ENCODE measurements at places on chromosomes 12 and 14.

DNA sequence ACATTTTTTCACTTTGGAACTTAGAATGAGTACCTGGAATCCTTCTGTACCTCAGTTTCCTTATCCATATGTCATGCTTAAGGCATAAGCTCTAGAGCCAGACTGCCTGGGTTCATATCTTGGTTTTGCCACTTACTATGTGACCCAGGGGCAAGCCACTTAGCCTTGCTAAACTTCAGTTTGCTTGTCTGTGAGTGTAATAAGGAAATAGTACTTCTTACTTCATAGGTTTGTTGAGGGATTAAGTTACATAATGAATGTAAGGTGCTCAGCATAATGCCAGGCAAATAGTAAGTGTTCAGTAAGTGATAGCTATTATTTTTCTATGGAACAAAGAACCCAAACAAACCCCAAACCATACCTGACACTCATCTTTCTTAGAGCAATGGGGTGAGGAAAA, 225.1 kb downstream of the BCAT1 start:
- DNase-seq, result no peak

- no peak for DNase-seq
Observed at GRCh38 chr14:33477797-33478196, 473.1 kb downstream of the EGLN3 start.

GRCh38 chr14:100822532-100823296, 3.2 kb upstream of the MEG3 start:
- no peak for DNase-seq

GRCh38 chr14:63939006-63939270, 86.1 kb downstream of the SYNE2 start:
- DNase-seq, result no peak

DNA sequence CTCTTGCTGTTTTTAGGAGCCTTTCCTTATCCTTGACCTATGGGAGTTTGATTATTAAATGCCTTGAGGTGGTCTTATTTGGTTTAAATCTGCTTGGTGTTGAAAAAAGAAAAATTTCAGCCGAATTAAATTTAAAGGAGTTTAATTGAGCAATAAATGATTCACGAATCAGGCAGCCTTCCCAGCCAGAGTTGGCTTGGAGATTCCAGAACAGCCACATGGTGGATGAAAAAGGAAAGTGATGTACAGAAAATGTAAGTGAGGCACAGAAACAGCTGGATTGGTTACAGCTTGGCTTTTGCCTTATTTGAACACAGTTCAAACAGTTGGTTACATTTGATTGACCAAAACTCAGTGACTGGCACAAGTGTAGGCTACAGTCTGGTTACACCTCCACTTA, 69.7 kb downstream of the WASHC3 start:
- DNase-seq, result no peak

DNA sequence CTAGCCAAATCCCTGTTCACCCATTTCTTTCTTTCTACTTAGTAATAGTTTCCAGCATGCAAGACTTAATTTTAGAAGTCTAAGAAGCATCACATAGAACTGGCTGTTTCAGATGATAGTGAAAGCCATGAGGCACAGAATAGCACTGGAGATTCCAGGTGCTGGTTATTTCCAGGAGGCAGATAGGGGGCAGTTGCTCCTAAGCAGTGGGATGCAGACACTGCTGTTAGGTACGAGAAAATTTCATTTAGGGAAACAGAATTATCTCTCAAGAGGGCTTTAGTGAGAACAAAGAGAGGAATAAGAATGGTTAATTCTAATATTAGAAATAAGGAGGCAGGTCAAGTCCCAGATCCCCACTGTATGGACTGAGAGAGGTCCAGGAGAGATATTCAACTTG, 3.6 kb upstream of the MDGA2 start:
- no peak for DNase-seq

DNA sequence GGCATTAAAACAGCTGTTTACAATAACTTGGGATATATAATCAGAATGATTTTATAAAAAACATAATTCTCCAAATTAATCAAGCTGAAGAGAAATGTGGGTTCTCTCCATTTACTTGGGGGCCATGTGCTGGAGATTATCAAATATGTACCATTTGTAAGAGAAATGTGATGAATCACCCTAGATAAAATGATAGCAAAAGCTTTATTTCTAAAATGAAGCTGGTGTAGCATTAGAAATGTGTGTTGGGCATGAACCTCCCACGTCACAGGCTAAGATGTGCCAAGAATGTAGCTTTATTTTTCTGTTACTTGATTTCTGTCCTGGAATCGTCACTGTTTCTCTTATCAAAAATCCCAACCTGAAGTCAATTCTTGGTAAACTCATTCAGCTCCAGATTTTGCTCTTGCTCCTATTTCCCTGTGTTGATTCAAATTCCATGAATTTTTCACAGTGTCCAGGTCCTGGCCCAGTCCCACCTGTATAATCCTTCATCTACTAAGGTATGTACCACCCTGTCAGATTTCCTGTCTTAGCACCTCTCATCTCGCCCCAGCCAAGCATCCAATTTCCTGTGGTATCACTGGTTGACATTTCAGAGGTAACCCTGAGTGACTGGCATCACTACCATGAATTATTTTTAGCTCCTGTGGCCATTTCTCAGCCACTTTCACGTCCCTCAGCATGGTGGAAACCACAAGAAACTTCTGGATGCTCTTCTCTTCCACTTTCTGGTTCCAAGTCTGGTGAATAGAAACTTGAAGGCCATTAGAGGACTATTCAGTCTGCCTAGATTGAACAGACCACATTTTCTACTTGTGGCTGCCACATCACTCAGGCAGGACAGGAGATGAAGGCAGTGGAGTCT, 103.6 kb upstream of the FLRT2 start:
- DNase-seq, result no peak

GRCh38 chr12:26769611-26770010, 63.4 kb downstream of the ITPR2 start:
- DNase-seq, result no peak

DNA sequence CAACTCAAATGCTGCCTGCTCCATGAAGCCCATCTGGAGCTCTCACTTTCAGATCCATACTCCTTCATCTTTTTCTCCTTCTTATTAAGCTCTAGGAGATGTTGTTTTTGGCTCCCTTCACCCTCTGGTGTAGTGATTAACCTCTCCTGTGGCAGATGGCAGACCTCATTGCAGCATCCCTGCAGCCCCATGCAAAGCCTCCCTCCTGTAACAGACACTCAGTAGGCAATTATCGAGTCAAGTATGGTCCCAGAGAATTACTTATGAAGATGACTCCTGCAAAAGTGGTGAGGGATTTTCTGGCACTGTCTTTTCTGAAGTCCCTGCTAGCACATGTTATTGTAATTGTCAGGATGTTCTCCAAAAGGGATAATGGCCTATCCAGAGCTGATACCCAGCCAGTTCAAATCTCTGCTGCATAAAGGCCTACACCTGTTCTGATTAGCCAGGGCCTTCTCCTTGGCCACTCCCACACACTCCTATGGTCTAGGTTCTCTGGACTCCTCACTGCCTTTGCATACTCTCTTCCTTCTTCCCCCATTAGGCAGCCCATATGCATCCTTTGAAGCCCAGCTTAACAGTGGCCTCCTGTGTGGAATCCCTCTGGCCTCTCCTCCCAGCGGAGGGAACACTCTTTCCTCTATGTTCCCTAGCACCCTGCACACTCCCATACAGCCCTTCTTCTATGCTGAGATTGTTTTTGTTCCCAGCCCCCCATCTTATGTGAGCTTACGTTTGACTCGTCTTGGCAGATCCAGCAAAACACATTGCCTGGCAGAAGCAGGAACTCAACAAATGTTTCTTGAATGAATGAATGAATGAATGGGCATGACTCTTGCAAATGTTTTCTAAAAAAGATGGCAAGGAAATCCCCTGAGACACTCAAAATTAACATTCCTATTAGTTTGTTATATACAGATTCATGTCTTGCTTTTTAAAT, 43.9 kb upstream of the MDM1 start:
- no peak for DNase-seq

DNA sequence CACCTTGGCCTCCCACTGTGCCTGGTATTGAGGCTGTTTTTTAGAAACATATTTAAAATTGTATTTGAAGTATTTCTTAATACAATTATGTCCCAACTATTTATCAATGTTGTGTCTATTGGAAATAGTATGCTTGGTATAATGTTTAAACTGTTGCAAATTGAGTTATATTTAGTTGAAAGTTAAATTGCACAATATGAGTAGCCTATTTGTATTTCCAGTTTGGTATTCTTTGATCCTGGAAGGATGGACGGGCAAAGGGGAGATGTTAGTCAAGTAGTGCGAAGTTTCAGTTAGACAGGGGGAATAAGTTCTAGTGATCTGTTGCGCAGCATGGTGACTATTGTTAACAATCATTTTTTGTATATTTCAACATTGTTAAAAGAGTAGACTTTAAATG, 111.5 kb downstream of the NUBPL start:
- DNase-seq, result no peak

DNA sequence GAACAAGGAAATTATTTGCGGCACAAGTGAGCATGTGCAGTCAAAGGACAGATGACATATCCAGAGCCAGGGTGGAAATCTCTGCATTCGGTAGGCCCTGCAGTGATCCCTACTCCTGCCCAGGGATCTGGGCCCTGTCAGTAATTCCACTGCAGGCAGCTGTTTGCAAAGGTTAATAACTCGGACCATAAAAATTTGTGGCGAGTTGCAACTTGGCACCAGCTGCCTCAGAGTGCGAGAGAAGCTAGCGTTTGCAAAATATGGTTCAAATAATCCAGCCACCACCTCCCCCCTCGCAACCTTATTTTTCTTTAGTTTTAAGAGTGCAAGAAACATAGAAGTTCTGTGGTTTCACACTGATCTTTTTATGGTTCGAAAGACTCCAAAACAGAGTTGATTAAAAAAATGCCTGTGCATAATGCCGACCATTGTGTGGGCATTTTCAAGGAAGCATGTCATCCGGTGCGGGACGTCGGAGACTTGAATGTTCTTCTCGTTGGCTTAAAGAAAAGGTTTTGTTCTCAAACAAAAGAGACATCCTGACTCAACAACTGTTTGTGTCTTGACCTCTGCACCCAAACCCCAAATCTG, 224.5 kb downstream of the BCL11B start:
- no peak for DNase-seq

DNA sequence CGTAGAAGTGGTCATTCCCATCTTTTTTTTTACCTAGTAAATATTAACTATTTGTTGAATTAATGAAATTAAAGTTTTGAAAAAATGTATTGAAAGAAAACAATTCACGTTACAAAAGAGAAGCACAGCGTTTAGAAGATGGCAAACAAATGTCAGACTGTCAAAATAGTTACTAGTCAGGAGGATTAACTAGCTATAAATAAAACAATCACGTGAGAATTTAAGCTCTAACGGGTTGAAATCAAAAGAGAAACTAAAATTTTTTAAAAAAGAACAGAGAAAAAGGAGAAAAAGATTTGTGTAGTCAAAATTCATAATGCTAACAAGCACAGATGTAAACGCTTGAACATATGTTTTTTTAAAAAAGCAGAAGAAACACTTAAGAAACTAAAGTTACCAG, 26.4 kb downstream of the DDHD1 start:
- no peak for DNase-seq

- DNase-seq, result no peak
Observed at GRCh38 chr12:109539508-109539907, 33.8 kb downstream of the MMAB start.

DNA sequence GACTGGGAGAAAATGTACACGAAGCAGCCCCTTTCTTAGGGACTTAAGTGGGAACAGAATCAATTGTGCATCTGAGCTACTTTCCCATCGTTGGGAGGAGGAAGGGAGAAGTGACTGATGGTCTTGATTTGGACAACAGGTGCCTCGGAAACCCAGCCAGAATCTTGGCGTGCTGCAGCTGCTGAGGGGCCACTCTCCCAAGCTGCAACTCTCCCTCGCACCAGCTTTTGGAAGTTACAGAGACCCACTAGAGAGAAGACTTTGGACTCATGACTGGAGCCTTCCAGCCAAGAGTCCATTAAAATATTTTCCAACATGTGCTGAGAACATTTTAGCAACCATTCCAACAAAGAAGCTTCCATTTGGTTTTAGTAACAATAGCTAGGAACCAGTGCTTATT, 52.3 kb downstream of the GNS start:
- DNase-seq, result no peak

GRCh38 chr12:101857043-101857558, 20.3 kb upstream of the DRAM1 start:
- DNase-seq, result no peak

GRCh38 chr12:38386205-38386985, 69.8 kb downstream of the ALG10B start:
- DNase-seq, result no peak

DNA sequence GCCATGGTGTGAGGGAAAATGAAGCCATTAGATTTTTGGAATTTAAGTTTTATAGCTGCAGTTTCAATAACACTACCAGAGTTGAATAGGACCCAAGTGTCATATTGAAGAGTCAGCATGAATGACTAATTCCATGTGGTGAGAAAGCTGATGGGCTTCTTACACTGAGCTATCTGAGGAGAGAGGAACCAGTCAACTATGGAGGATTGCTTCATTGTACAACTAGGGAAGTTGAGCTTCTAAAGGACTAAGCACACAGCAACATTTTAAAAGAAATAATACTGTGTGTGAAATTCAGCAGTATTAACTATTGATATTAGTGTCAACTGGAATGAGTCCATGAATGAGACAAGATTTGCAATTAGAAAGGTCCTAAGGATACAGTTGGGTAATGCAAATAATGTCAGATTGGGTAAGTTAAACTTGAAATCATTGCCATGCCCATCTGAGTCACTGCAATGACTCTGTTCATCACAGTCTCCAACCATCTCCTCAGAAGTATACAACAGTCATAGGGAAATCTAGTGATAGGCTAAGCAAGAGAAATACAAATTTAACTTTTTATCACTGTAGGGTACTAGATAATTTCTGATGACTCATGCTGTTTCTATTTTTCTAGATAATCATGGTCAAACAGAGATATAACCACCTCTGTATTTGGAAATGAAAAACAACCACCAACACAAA, 394.2 kb downstream of the FSCB start:
- DNase-seq, result no peak

- DNase-seq, result no peak
Observed at GRCh38 chr12:57623811-57624390, 9.1 kb downstream of the B4GALNT1 start.

DNA sequence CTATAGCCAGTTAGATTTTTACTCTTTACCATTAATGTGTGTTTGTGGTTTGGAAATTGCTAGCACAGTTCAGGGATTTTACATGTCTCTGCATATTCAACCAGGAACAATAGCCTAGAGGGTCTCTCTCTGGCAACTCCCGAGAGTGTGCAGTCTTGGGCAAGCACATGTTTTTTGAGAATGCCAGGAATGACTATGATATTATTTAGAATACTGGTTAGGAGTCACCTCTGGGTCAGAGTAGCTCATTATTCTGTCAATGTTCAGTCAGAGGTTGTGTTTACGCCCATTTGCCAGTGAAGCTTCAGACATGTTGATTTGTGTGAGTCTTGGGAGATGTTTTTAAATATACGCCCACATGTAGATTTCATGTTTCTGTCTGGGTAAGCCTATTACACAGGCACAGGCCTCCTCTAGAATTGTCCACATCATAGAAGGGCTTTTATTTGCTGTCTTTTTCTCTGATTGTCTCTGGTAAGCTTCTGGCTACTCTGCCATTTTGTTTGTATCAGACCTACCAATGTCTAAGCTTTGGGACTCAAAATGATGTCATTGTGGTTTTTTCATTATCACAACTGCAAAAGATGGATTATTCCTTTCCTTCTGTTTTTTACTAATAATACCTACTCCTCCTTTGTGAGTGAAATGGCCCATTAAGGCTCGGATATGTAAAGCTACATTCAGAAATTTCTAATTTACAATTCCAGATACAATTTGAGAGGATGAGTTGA, 203.1 kb upstream of the PPFIA2 start:
- DNase-seq, result no peak

All from GM12878 (cell line).